Fibroblast of upper back skin (primary cell): ENCODE measurements at places on chromosomes 2 and 18.

GRCh38 chr2:64478502-64479230 lies 24.7 kb downstream of the LGALSL start:
- DNase-seq = no peak

DNA sequence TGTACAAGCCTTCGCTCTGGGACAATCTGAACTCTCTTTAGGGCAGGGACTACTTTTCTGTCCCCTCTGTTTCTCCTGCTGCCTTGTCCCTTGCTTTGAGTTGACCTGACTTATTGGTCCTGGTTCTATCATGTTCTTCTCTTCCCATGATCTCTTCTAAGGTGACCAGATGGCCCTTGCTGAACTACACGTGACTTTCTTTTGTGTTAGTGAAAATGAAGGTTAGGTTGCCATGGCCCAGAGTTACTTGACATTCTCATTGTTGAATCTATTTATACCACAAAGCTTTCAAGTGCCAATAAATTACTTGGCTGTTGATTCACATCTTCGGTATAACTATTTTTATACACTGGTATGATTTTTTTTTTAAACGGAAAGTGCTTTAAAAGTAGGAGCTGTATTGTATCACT lies 24.4 kb downstream of the MRPL33 start:
- peak; percentile 63 for DNase-seq

GRCh38 chr2:119821266-119821665 lies 61.5 kb downstream of the PTPN4 start:
- DNase-seq = no peak

- DNase-seq = no peak
These were observed 8.0 kb upstream of the COX7A2L start for GRCh38 chr2:42368817-42369531.

- no peak for DNase-seq
These were observed 375 bp downstream of the WNT10A start for GRCh38 chr2:218880859-218881594.

DNA sequence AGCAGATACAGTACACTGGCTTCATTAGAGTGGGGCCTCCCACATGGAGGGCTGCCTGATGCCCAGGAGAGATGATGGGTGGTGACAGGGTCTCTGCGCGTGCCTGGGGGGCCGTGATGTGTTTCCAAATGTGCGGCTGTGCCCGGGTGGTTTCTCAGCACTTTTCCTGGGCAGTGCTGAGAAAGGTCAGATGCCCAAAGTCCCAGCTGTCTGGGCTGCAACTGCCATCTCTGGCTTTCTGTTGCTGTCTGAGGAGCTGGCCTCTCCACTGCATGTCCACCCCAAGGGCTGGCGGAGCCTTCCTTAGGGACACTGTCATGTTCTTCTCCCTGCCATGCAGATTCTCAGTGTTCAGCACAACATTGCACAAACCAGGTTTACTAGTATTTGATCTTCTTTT lies 62.7 kb upstream of the NFATC1 start:
- DNase-seq = no peak

- DNase-seq = peak; percentile 81
These were observed 33.3 kb downstream of the STRADB start for GRCh38 chr2:201484805-201485204.

- DNase-seq = no peak
These were observed 53.9 kb downstream of the RTTN start for GRCh38 chr18:70151614-70152013.

- DNase-seq = peak; percentile 77
These were observed 18.5 kb downstream of the TRAK2 start for GRCh38 chr2:201432621-201433393.

DNA sequence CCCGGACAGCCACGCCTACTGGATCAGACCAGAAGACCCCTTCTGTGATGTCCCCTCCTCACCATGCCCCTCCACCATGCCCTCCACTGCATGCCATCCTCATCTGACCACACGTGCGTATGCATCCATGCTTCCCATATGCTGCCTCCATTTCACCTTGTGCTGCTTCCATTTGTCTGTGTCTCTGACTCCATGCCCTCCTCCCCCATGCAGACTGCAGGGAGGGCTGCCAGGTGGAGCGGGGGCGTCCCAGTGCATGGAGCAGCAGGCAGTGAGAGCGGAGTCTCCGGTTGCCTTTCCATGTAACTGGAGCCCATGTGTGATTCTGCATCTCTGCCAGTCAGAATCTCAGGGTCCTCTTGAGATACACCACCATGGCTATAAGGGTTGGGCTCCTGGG lies 52.6 kb downstream of the COA5 start:
- no peak for DNase-seq
